Stimulated activated CD4-positive, alpha-beta T cell treated with anti-CD3 and anti-CD28 coated beads, Interleukin-12 subunit alpha, Interleukin-12 subunit beta, amount 100 ng/mL, for 4 hours (primary cell): ENCODE measurements at places on chromosomes 3 and 15.

DNA sequence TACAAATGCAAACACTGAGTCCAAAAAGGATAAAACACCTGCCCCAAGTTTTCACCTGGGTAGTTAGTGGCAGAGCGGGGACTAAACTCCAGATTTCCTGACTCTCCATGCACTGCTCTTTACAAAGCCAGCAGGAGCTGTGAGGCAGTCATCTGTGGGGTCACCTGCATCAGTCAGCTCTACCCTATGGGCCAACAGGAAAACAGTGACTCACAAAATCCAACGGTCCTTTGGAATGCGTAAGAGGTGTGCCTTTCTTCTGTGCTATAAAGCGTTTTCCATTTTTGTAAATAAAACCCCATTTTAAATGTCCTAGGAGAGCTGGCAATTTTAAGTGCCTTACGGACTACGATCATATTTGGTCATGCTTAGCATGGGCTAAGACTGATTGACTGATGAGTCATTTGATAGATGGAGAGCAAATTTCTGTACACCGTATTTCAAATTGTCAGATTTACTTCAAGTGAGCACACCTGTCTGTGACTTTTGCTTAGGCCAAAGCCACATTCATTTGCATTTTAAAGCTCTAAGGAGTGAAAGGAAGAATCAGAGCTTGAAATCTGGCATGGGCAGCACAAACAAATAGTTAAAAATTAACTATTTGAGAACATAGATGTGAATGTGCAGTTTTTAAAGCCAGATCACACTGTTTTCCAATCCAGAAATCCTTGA lies 4.4 kb upstream of the COL8A1 start:
- no peak for DNase-seq

GRCh38 chr3:133891662-133892378 lies 3.9 kb downstream of the RAB6B start:
- no peak for DNase-seq

- no peak for DNase-seq
Observed at GRCh38 chr3:108489776-108490175, 20.6 kb downstream of the MYH15 start.

DNA sequence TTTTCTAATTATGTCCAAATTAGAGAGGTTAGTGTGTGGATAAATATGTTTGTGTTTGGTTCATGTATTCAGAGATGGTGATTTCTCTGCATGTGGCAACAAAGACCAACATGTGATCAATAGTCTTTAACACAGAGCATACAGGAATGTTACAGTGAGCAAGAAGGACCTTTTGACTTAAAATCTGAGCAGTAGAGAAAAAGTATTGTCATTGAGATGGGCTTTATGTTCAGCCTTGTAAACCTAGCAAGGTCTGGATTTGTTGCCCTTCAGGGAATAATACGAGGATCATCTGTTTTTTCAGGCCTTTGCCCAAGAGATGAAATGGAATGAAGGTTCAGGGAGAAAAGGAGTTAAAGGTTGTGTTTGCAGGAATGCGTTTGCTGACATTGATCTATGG lies 161.8 kb upstream of the NECTIN3 start:
- DNase-seq: no peak

- DNase-seq: no peak
Observed at GRCh38 chr3:152419748-152420147, 151.0 kb downstream of the MBNL1 start.

- DNase-seq: no peak
Observed at GRCh38 chr3:14721126-14721864, 46.4 kb downstream of the C3orf20 start.

- no peak for DNase-seq
Observed at GRCh38 chr3:196998966-196999760, 30.5 kb downstream of the MELTF start.

- DNase-seq: no peak
Observed at GRCh38 chr3:124107104-124107890, 115.4 kb upstream of the ROPN1 start.

- no peak for DNase-seq
Observed at GRCh38 chr3:112199622-112200316, 66.7 kb upstream of the GCSAM start.

- DNase-seq: no peak
Observed at GRCh38 chr3:13792512-13793371, 87.1 kb downstream of the WNT7A start.

- DNase-seq: no peak
Observed at GRCh38 chr15:31162721-31163510, 61.4 kb upstream of the TRPM1 start.

DNA sequence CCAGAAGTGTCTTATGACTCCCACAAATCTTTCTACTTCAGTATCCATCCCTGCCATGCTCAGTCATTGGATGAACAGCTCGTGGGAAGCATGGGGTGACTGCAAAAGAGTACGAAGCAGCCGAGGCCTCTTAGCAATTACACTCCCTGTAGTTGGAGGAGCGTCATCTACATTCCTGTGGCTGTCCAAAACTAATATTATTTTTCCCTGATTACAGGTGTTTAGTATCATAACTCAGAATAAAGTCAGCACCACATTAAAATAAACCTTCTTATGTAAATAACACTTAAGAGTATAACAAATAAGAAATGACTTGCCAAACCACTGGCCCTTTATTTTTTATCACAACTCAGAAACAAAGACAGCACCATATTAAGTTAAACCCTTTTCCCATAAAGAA lies 141.5 kb downstream of the PLOD2 start:
- no peak for DNase-seq

DNA sequence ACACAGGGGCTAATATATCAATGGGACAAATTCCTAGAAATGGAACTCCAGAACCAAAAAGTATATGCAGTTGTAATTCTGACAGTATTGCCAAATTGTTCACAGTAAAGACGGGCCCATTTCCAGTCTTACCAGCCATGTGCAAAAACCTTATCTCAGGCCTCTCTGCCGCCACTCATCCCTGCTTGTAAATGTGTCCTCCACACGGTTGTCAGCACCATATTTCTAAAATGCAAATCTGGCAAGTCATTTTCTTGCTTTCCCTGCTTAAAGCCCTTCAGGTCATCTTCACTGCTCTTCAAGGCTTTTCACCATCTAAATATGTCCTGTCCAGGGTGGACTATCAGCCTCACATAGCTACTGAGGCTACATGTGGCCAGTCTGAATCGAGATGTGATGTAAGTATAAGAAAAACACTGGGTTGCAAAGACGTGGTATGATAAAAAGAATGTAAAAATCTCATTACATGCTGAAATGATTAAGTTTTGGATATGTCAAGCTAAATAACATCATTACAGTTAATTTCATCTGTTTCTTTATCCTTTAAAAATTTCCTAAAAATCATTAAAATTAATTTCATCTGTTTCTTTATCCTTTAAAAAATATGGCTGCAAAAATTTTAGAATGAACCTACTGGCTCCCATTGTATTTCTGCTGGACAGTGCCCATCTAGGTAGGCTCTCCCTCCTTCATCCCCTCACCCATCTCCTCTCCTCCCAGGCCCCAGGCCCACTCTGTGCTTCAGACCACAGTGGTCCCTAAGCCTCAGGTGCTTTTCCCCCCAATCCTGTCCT lies 980 bp downstream of the PARP9 start:
- no peak for DNase-seq

GRCh38 chr3:10460951-10461545 lies 44.3 kb downstream of the ATP2B2 start:
- no peak for DNase-seq

DNA sequence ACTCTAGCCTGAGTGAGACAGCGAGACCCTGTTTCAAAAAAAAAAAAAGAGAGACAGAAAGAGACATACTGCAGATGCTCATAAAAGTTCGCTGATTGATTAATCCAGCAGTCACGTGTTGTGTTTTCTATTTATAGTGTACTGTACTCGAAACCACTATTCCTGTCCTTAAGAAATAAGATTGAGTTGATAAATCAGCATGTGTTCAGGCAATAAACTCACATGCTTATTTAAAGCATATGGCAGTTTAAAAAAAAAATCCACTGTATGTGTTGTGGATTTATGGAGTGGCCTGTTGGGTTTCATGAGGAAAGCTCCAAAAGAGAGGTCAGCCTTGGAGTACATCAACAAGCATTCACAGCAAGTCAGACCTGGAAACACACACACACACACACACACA lies 17.7 kb downstream of the RPL22L1 start:
- DNase-seq: no peak

DNA sequence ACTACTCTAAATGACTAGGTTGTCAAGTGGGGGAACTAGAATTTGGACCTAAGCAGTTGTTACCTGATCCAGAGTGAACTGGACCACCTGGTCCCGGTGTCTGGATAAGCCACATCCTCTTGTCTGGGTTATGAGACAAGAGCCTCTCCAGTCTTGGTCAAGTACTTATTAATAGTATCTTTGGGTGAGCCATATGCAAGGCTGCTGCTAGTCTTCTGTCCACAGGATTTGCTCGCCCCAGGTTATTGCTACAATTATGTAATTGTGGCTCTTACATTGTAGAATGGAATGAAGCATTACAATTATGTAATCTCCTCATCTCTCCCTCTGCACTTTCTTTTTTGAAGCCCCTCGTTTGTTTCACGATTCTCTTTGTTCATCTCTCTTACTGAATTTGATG lies 24.0 kb upstream of the AGBL1 start:
- DNase-seq: no peak

- DNase-seq: no peak
Observed at GRCh38 chr15:41336549-41336948, 3.9 kb downstream of the NUSAP1 start.

DNA sequence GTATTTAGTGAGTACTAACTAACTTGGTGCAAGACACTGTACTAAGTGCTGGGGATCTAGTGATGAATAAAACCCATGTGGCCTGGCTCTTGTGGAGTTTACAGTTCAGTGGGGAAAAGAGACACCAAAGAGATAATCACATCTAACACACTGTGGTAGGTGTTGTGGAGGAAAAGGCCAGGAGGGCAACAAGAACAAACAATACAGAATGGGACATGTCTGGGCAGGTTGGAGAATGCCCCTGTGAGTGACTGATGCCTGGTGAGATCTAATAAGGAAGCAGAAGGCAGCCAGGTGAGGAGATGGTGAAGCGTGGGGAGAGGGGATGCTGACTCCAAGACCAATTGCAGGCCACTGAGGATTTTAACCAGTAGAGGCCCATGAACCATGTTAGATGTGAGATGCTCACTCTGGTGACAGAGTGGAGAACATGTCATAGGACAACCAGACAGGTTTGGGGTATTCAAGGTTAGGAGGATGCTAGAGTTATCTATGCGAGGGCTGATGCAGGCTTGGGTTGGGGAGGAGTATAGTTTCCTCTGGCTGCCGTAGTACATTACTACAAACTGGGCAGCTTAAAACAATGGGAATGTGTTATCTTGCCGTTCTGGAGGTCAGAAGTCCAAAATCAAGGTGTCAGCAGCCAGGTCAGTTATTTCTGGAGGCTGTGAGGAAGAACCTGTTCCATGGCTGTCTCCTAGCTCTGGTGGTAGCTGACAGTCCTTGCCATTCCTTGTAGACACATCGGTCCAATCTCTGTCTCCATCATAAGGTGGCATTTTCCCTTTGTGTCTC lies 81.4 kb downstream of the ARNT2 start:
- DNase-seq: no peak

DNA sequence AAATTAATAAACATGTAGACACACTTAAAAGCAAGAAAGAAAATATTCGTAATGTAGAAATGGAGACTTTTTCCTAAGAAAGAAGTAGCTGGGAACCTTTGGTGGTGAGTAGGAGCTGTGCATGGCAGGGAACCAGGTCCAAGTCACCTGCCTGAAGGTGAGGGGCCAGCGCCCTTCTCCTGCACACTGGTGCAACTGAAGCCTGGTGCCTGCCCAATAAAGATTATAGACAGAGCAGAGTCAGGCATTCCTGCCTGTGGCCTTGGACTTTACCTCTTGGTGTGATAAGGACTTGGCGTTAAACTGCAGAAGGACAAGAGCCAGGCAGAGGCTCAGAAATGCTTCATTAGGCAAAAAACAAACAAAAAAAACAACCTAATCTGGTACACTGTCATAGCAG lies 14.2 kb downstream of the CFAP91 start:
- DNase-seq: no peak

- no peak for DNase-seq
Observed at GRCh38 chr15:87461631-87462030, 794.9 kb downstream of the NTRK3 start.

GRCh38 chr3:12040902-12041301 lies 36.7 kb downstream of the SYN2 start:
- no peak for DNase-seq

- DNase-seq: no peak
Observed at GRCh38 chr15:60006873-60007272, 2.8 kb downstream of the FOXB1 start.

GRCh38 chr15:46461416-46461815 lies 826.6 kb downstream of the SQOR start:
- no peak for DNase-seq

DNA sequence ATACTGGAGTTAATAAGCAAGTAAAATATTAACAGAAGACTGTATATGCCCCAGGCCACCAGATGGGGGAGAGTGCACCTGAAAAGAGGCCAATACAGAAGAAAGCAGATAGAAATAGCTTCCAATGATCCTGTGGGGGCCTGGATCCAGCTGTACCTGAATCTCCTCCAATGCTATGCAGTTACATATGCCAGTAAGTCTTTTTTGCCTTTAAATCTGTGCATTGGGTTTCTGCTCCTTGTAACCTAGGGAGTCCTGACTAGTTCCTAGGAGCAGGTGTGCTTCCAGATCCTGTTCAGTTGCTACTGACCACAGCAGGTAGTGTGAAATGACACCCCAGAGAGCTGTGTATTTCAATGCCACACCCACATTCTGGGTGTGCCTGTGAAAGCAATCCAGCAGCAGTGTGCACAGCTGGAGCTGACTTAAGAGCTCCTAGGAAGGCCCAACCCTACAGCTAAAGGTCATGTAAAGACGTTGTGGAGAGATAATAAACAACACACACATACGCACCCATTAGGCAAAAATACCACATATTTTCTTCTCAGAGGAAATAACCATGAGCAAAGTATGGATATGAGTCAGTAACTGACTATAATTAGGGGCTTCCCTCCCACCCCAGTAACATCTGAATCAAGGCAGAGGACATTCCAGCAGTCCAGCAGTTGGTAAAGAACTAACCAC lies 62.2 kb upstream of the AKAP13 start:
- no peak for DNase-seq

- no peak for DNase-seq
Observed at GRCh38 chr15:69392352-69392751, 21.8 kb upstream of the KIF23 start.

DNA sequence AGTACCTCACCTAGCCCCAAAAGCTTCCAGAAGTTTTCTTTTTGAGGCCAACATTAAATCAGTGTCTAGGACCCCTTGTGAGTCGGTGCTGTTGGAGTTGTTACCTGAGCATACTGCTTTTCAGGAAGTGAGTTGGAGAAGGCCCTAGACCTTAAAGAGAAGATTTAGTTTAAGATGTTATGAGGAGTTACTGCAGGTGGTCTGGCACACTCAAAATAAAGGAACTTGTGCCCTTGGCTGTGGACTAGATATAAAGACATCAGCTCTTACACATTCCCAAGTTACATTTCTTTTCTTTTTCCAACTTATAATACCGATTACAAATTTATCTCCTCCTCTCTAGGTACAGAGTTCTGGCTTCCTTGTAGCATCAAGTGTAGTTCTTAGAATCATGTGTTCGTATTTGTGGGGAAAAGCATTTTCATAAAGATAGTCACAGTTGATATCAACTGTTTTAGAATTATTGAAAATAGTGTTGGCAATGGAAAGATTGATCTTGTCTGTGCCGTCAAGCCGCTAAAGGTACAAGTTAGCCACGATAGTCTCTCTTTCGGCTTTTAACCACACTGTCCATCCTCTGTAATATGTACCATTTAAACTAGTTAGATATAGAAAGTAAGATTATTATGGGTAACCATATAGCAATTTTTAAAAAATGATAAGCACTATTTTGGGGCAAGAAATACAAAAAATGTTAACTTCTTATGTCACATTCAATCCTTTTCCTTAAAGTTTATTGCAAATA lies 8.6 kb downstream of the ZIC1 start:
- DNase-seq: no peak

GRCh38 chr3:110984456-110985250 lies 87.0 kb upstream of the NECTIN3 start:
- no peak for DNase-seq
